ENCODE measurements at places on chromosomes 3 and 15. TPM values are rescaled to one million over a fixed set of nuclear protein-coding genes. Genes with fewer than 3 reads are reported as not detected.

Gene NR1I2
- total RNA-seq, result 0.18 TPM

GRCh38 chr3:12995389-12996180 is 77.6 kb downstream of the IQSEC1 start:
- H3K36me3 ChIP-seq, result no peaks in the 10 kb centered on the region
- peak overlapping the region; percentile 94 for H3K27ac ChIP-seq
- no peak for DNase-seq
- peaks cover 20% of the 10 kb centered on the region for H3K4me1 ChIP-seq

Gene CLRN1
- total RNA-seq, result not detected

Gene NGLY1
- total RNA-seq, result 27.1 TPM

GRCh38 chr15:60656481-60656880 is 177.5 kb upstream of the ICE2 start:
- H3K36me3 ChIP-seq, result no peaks in the 10 kb centered on the region
- peaks cover 5% of the 10 kb centered on the region for H3K4me1 ChIP-seq
- no peaks in the 10 kb centered on the region for H3K27me3 ChIP-seq
- DNase-seq, result no peak
- no peak overlapping the region for H3K4me3 ChIP-seq
- no peak overlapping the region for H3K27ac ChIP-seq
